ENCODE measurements at places on chromosomes 5 and 9.

GRCh38 chr9:114688909-114689610 is 7.1 kb upstream of the TEX48 start:
- no peak for DNase-seq

- no peak for DNase-seq
Measured at GRCh38 chr5:32446630-32447029, 2.1 kb upstream of the ZFR start.

GRCh38 chr9:137477778-137478612 is 18.9 kb upstream of the NSMF start:
- DNase-seq: no peak

DNA sequence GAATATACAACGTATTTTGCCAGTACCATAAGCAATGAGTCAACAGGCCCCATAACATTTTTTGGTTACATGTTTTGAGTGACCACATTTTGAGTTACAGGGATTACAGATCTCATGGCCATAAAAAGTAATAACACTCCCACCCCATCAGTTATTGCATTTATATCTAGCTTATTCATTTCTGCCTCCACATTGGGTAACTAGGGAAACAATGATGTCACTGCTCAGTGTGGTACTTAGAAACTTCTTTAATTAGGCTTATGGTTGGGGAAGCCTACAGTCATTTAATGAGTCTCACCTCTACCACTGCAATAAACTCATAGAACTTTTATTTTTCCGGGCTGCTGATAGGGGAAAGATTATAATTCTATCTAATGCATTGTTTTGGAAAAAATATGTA is 39.9 kb upstream of the SMIM15 start:
- no peak for DNase-seq

All from activated CD4-positive, alpha-beta T cell treated with anti-CD3 and anti-CD28 coated beads for 36 hours (primary cell).